ENCODE measurements at places on chromosomes 1 and 21.
A peak's percentile ranks its signal among the peaks of the same experiment; 100 is the strongest.

DNA sequence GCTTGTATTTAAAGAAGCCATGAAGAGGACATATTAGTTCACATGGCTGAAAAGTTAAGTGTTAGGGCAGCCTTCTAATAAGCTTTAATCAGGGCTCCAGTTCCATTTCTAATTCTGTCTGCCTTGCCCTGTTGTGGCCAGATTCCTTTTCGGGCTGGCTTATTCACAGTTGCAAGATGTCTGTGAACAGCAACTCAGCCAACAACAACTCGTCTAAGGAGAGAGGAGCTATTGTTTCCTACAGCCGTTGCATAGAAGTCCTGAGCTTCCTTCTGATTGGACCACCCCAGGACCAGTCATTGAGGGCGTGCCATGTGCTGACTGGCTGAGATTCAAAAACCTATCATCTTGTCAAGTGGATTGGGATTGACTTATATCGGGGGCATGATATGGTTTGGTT lies 18.6 kb upstream of the COQ8A start:
- DNase-seq: no peak

GRCh38 chr1:66704177-66704875 lies 47.9 kb upstream of the DYNLT5 start:
- no peak for DNase-seq

GRCh38 chr1:105398909-105399308 lies 1649.2 kb downstream of the AMY1C start:
- DNase-seq: no peak

DNA sequence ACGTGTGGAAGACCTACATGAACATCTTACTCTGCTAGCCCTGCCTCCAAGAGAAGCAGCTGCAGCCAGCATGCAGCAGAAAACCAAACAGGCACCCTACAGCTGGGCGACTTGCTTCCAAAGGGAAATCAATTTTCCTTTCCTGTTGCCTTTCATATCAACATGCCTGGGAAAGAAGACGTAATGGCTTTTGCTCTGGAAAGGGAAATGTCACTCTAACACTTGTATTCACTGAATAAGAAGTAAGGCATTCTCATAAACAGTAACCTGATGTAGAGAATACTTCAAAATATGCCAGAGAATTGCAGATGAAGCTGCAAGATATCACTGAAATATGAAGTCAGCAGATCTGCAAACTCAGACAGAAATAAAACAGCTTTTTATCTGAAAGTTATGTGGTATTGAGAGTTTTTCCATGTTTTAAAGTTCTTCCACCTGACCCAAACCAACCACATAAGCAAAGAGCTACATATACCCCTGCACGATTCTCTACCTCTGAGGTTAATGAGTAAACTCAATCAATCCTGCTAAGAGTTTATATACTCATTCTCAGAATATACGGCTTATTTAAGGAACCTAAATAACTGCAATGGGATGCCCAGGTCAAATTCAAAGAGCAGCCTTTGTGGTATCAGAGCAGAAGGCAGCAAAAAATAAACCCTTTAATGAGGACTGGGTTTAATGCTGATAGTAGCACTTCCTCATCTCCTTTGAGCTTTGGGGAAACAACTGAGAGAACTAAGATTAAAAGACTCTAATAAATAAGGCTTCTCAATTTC lies 150.9 kb downstream of the RERE start:
- DNase-seq: no peak

DNA sequence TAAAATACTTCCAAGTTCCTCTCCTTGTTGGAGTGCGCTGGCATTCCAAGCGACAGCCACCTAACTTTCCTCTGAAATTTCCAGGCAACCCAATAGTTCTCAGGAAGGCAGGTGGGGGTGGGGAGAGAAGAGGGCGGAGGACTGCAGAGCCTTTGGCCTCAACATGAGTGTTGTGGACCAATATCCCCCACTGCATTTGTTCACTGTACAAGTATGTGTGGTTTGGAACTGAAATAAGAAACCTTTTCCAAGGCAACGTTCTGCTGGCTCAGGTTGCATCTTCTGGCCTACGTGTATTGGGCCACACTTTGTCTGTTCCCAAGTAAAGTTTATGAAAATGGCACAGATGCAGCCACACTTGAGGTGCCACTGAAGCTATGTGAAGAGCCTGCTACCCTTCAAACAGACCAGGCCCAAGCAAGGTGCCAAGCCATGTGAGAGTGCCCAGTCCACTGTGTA lies 153.4 kb downstream of the DHRS3 start:
- peak; percentile 96 for DNase-seq

- DNase-seq: no peak
Measured at GRCh38 chr1:30672661-30673060, 50.7 kb downstream of the MATN1 start.

DNA sequence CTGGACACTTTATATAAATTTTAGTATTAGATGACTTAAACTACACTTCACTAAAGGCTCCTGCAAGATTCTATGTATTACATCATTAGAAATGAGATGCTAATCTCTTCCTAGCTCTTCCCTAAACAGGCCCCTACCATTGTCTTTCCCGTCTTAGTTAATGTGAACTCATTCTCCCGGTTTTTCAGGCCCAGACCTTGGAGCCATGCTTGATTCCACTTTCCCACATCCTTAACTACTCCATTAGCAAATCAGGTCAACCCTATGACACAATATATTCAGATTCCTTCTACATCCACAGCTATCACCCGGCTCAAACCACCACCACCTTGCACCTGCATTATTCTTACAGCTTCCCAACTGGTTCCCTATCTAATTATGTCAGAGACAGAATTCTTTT lies 73.3 kb downstream of the NVL start:
- no peak for DNase-seq

DNA sequence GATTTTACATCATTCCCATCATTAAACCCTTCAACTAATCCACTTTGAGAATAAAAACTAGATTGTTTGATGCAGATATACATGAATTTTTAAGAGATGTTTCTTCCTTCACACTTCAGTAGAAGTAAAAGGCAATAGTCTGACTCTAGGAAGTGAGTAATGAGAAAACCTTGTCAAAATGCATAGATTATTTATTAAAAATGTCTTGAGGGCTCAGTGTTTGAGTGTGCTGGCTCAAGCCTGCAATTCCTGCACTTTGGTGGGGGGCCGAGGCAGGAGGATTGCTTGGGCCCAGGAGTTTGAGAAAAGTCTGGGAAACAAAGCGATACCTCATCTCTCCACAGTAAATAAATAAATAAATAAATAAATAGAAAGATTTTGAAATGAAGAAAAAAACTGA lies 177.1 kb downstream of the NEGR1 start:
- no peak for DNase-seq

DNA sequence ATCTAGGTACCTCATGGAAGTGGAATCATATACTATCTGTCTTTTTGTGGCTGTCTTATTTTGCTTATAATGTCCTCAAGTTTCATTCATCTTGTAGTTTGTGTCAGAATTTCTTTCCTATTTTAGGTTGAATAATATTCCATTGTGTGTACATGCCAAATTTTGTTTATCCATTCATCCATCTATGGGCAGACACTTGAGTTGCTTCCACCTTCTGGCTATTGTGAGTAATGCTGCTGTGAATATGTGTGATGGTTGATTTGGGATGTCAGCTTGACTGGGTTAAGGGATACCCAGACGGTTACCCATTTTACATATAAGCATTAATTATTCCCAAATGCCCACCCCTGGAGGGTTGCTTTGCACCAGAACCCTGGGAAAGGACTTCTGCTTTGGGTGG lies 477.5 kb downstream of the PTPRU start:
- DNase-seq: no peak

DNA sequence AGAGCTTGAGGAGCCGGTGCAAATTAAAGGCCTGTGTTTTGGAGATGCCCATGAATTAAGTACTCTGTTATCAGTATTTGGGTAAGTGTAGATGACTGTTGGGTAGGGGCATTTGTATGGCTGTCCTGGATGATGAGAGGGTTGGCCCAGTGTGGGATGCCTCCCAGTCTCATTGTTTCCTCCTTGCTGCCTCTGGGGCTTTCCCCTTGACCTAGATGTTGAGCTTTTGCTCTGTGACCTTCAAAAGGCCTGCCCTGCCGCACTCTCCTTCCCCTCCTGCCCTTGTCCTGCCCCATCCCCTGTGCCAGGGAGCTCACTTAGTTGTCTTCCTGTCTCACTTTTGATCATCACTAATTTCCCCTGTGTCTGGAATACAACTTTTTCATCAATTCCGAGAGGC lies 10.0 kb downstream of the GALNT2 start:
- DNase-seq: no peak

DNA sequence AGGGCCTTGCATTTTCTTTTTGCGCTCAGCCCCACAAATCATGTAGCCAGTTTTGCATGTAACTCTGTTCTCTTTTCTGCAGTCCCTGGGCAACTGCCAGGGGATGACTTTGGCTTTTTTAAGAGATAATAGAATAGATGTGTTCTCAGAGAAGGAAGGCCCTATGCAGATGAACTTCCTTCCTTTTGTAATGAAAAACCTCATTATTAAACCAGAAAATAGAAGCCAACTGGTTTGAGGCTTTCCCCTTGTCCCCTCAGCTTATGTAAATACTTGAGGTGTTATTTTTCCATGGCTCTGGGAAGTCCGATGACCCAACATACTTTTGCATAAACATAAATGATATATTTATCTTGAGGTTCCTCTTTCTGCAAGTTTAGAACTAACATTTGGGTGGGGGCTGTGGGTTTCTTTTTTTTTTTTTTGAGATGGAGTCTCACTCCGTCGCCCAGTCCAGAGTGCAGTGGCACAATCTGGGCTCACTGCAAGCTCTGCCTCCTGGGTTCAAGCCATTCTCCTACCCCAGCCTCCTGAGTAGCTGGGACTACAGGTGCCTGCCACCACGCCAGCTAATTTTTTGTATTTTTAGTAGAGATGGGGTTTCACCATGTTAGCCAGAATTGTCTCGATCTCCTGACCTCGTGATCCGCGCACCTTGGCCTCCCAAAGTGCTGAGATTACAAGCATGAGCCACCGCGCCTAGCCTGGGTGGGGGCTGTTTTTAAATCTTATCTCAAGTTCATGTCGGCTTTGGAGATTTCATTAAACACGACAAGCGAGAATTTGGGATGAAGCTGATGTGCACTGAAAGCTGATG lies 14.4 kb upstream of the FCRL5 start:
- DNase-seq: no peak

DNA sequence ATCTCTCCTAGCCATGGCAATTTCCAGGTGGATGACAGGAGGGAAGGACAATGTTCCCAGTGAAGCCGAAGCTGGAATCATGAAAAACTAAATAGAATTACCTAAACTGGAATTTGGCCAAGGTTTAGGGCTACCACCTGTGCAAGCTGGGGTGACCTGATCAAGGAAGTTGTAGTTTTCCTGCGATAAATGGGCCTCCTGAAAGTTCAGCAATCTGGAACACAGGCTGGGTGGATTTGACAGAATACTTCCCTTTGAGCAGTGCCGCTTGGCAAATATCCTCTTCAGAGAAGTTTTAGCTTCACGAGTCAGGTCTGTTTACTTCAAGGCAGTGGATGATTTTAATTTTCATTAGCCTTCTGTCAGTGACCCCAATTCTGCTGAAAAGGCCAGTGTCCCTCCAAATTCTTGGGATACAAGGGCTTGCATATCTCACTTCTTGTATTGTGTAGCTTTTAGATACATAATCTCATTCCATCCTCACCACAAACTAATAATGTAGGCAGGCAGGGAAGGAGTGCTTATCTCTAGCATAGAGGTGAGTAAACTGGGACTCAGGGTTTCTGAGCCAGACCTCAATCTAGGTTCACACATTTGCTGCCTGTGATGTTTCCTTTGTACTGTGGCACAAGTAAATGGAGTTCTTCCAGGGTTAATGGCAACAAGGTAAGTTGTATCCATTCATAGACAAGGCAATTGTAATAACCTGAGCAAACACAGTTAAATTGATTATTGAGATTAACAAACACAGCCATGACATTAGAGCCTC lies 349.4 kb downstream of the NUF2 start:
- DNase-seq: no peak

GRCh38 chr1:200374569-200375295 lies 35.1 kb downstream of the ZNF281 start:
- no peak for DNase-seq

DNA sequence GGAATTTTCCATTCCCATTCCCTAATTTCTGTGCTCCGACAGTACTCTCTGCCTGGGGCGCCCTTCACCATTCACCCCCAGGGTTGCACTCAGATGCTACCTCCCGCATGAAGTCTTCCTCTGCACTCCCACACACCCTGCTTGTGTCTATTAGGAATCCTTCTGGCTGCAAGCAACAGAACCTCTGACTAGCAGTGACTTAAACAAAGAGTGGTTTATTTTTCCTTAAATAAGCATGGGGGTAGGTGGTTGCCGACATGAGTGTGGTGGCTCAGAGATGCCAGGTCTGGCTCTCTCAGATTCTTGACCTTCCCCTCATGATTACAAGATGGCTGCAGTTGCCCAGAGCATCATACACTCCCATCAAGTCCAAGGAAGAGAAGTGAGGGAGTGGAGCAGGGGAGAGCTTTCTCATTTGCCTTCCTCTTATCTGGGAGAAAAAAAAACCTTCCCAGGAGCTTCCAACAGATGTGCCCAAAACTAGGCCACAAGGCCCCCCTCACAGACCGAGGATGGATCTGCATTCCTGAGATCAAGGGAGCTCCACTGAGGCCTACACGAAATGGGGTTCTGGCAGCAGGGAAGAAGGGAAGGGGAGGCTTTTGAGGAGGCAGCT lies 49.6 kb upstream of the LBR start:
- DNase-seq: no peak

GRCh38 chr1:44822131-44822701 lies 13.9 kb downstream of the BTBD19 start:
- DNase-seq: no peak

GRCh38 chr21:29315131-29315749 lies 16.5 kb downstream of the BACH1 start:
- DNase-seq: no peak

DNA sequence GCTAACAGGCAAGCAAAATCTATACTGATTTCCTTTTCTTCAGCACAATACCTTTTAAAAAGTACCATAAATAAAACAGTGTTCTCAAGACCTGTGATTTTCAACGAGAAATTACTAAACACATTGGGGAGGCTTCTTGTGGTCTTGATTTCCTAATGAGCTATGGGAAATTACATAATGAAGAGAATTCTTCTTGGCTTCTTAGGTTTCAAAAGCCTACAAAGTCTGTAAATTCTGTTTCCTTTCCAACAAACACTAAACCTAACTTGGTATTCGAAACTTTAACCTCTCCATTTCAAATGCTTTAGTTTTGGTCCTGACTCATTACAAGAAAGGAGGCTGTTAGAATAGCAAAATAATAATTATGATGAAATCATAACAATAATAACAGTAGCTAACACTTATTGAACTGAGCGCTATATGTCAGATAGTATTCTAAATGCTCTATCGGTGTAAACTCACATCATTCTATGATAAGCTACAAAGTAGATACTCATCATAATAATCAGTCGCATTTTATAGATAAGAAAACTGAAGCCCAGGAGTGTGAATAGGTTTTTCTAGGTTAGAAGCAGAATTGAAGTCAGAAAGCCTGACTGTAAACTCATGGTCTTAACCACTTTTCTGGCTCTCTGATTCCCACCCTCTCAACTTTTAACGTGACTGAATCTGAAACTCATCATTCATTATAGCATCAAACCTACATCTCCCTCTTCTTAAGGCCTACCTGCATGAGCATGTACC lies 486.7 kb downstream of the SMYD3 start:
- no peak for DNase-seq
